Activated CD8-positive, alpha-beta T cell treated with anti-CD3 and anti-CD28 coated beads, Interleukin-2, amount 10 ng/mL, durations not matched to agents 7 days and 5 days (primary cell): ENCODE measurements at places on chromosomes 11 and 22. TPM values are rescaled to one million over a fixed set of nuclear protein-coding genes. Genes with fewer than 3 reads are reported as not detected.

GRCh38 chr11:1223346-1224110, 662 bp downstream of the MUC5B start:
- DNase-seq: no peak

DNA sequence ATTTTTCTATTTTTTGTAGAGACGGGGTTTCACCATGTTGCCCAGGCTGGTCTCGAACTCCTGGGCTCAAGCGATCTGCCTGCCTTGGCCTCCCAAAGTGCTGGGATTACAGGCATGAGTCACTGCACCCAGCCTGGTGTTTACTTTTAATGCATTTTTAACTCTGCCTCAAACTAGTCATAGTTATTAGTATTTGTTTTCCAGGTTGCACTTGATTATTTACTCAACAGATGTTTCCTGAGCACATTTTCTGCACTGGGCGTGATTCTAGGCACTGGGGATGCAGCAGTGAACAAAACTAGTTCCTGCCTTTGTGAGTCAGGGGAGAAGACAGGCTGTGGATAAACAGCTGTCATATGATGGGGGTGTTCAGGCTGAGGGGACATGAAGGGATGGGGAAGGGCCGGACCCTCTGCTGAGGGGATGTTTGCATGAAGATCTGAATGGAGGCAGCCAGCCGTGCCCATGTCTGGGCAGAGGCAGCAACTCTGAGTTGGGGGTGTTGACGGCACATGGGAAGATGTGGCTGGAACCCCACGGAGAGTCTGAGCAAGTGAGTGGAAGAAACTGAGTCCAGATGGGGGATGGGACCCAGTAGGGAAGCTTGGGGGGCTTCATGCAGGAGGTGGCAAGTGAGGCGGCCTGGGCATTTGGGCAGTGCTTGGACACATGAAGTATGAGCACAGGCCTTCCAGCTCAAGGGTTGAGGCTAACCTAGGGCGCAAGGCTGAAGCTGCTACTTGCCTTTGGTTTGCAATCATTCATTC, 34.4 kb downstream of the MPPED1 start:
- no peak for DNase-seq

- no peak for DNase-seq
These were observed 21.0 kb downstream of the LMO1 start for GRCh38 chr11:8242499-8243280.

Gene TPBGL
- not detected for total RNA-seq

Gene CD81
- 145 TPM for total RNA-seq

Gene KRTAP5-8
- total RNA-seq: 0.24 TPM

Gene SC5D
- total RNA-seq: 21.6 TPM
